ENCODE measurements at places on chromosomes 4 and X. TPM values are rescaled to one million over a fixed set of nuclear protein-coding genes. Genes with fewer than 3 reads are reported as not detected.

GRCh38 chr4:23266401-23266800, 573.7 kb downstream of the GBA3 start:
- no peak for DNase-seq

- no peak for DNase-seq
Observed at GRCh38 chr4:20652226-20652885, 47.9 kb upstream of the PACRGL start.

The CCDC120 gene
- under 0.01 TPM for total RNA-seq

DNA sequence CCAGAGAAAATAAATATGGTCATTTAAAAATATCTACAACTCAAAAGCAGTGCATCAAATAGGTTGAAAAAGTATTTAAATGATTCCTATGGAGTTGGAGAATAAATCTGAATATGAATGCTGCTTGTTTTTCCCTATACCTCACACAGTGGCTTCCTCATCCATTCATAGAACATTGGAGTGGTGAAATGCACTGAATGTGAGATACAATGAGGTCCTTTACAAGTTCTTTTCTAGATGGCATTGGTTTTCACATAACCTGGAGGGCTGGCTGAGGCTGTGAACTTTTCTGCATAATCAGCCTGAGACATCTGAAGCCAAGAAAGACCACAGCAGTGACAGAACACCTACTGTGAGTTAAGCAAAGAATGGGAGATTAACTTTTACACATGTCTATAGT, 279.1 kb upstream of the NRK start:
- DNase-seq, result no peak

- DNase-seq, result no peak
Observed at GRCh38 chr4:55673424-55673823, 37.3 kb upstream of the NMU start.

- peak; percentile 17 for DNase-seq
Observed at GRCh38 chr4:110195561-110196205, 2.7 kb downstream of the ELOVL6 start.

GRCh38 chr4:165079476-165079875, 25.8 kb downstream of the TRIM75 start:
- DNase-seq, result peak; percentile 44

GRCh38 chrX:148784137-148784536, 283.7 kb downstream of the AFF2 start:
- DNase-seq, result no peak

- DNase-seq, result no peak
Observed at GRCh38 chr4:65658117-65658516, 12.2 kb downstream of the EPHA5 start.

The EVC2 gene
- total RNA-seq, result 5.9 TPM

The TBX22 gene
- not detected for total RNA-seq

- peak; percentile 11 for DNase-seq
Observed at GRCh38 chrX:109934935-109935334, 68.0 kb upstream of the TMEM164 start.

DNA sequence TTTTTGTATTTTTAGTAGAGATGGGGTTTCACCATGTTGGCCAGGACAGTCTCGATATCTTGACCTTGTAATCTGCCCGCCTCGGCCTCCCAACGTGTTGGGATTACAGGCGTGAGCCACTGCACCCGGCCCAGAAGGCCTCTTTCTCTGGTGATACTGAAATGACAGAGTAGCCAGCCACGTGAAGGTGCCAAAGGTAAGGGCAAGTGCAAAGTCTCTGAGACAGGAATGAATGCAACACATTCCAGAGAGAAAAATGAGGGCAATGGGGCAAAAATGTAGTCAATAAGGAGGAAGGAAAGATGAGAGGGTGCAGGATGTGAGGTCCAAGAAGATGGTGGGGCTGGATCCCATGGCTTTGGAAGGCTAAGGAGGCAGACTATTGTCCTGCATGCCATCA, 176.0 kb downstream of the NR3C2 start:
- DNase-seq, result no peak

- DNase-seq, result peak; percentile 69
Observed at GRCh38 chrX:53481816-53482465, 47.8 kb upstream of the HSD17B10 start.

GRCh38 chr4:142345924-142346323, 500.2 kb downstream of the INPP4B start:
- no peak for DNase-seq

GRCh38 chr4:41702770-41703169, 45.8 kb downstream of the PHOX2B start:
- DNase-seq, result no peak

DNA sequence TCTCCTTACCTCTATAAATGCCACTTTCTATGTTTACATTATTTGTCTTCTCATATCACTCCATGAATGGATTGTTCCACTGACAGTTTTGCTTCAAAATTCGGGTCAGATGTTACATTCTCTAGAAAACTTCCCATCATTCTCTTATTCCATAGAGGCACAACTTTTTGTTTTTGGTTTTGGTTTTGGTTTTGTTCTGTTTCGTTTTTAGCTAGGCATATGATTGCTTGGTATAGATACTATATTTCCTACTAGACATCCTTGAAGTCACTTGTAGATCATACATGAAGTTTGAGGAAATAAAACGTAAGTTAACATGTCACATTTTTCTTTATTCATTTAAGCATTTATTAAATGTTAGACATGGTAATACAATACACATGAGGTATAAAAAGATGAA, 961.0 kb downstream of the PCDH18 start:
- no peak for DNase-seq

The EMCN gene
- not detected for total RNA-seq

- no peak for DNase-seq
Observed at GRCh38 chr4:151462554-151462953, 53.6 kb downstream of the FHIP1A start.

The TNIP2 gene
- total RNA-seq, result 36.9 TPM

The SGMS2 gene
- total RNA-seq, result 57.5 TPM

The CD38 gene
- not detected for total RNA-seq

- no peak for DNase-seq
Observed at GRCh38 chrX:43676971-43677572, 21.0 kb downstream of the MAOA start.

DNA sequence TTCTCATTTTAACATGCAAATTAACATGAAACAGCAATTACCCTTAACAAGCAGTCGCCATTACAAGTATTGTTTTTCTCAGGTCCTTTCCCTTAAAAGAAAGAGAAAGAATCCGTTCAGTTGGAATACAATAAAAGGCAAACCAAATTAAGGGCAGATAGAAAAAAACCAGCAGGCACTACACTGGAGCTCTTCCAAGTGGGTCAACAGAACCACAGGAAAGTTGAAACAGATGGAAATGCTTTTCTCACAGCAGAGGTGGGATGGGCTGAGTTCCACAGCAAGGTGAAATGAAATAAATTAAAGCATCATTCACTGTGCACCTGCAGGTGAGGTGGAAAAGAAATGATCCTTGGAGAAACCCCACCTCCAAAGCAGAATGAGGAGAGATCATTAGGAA, 102.6 kb downstream of the APBB2 start:
- no peak for DNase-seq

GRCh38 chr4:123547216-123548165, 150.9 kb downstream of the SPRY1 start:
- DNase-seq, result no peak

- no peak for DNase-seq
Observed at GRCh38 chrX:43595931-43596330, 60.2 kb upstream of the MAOA start.

The ZNF81 gene
- 4.5 TPM for total RNA-seq

The ADH1B gene
- 0.36 TPM for total RNA-seq

DNA sequence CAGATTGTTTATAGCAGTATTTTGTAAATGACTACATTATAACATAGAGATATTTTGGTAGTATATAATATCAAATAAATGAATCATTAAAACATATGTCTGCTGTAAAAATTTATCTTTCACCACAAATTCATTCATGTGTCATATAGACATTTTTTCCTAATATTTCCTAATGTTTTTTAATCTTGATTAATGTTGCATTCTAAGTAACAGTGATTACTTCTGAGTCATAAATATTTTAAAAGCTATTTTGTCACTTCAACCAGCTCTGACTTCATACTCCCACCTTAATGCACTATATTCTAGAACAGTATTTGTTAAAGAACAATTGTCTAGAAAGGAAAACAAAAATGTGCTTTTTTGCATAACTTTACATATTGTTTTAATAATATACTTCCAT, 904.6 kb downstream of the CCSER1 start:
- DNase-seq, result no peak

- no peak for DNase-seq
Observed at GRCh38 chrX:40104985-40105834, 7.5 kb upstream of the BCOR start.

GRCh38 chr4:114636192-114636935, 37.8 kb downstream of the UGT8 start:
- no peak for DNase-seq

GRCh38 chr4:150578745-150579501, 3.0 kb upstream of the MAB21L2 start:
- peak; percentile 57 for DNase-seq

DNA sequence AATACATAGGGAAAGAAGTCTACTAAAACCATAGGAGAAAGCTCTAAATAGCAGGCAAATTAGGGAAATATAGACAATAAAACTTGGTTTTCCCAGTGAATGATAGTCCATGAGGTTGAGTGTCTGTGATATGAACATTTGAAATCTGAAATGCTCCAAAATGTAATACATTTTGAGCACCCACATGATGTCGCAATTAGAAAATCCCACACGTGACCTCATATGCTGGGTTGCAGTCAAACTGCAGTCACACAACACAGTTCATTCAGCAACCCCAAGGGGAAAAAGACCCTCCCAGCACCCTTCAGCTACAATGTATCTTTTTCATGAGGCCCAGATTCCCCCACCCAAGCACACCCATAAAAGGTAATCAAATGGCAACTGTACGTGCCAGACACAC, 155.6 kb downstream of the BTC start:
- DNase-seq, result no peak

GRCh38 chr4:122671919-122672490, 51.1 kb upstream of the IL21 start:
- DNase-seq, result no peak

- peak; percentile 20 for DNase-seq
Observed at GRCh38 chrX:84737471-84737871, 235.2 kb upstream of the HDX start.

GRCh38 chrX:32170481-32170880, 1040.9 kb downstream of the DMD start:
- DNase-seq, result no peak

The PALLD gene
- 112 TPM for total RNA-seq

The NEIL3 gene
- 10.3 TPM for total RNA-seq

GRCh38 chrX:70481471-70482270, 37.0 kb downstream of the DLG3 start:
- no peak for DNase-seq

The FAM13A gene
- 25.3 TPM for total RNA-seq

GRCh38 chr4:172253409-172253808, 440.2 kb downstream of the GALNTL6 start:
- DNase-seq, result no peak

GRCh38 chrX:122504026-122504425, 680.1 kb upstream of the GRIA3 start:
- DNase-seq, result no peak

GRCh38 chrX:131894995-131895394, 128.1 kb upstream of the STK26 start:
- peak; percentile 6 for DNase-seq

The IQSEC2 gene
- total RNA-seq, result 3.9 TPM

- no peak for DNase-seq
Observed at GRCh38 chr4:169626331-169627282, 6.2 kb downstream of the CLCN3 start.

- no peak for DNase-seq
Observed at GRCh38 chr4:54728368-54728767, 70.6 kb downstream of the KIT start.

The SLC38A5 gene
- 12.2 TPM for total RNA-seq

- no peak for DNase-seq
Observed at GRCh38 chr4:79991601-79992000, 81.4 kb downstream of the ANTXR2 start.

DNA sequence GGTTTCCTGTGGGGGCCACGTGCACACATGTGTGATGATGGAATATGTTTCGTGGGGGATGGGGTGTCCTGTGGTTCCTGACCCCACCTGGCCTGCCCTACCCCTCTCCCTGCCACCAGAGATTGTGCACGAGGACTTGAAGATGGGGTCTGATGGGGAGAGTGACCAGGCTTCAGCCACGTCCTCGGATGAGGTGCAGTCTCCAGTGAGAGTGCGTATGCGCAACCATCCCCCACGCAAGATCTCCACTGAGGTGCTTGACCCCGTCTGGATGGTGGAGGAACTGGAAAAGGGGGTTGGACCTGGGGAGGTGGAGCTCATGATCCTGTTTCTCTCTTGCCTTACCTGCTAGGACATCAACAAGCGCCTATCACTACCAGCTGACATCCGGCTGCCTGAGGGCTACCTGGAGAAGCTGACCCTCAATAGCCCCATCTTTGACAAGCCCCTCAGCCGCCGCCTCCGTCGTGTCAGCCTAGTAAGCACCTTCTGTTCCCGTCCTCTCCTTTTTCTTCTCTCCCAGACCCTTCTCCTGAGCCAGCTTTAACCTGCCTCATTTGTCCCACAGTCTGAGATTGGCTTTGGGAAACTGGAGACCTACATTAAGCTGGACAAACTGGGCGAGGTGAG, 5.9 kb downstream of the CDK16 start:
- DNase-seq, result no peak

The TEX13D gene
- not detected for total RNA-seq

The REELD1 gene
- not detected for total RNA-seq

DNA sequence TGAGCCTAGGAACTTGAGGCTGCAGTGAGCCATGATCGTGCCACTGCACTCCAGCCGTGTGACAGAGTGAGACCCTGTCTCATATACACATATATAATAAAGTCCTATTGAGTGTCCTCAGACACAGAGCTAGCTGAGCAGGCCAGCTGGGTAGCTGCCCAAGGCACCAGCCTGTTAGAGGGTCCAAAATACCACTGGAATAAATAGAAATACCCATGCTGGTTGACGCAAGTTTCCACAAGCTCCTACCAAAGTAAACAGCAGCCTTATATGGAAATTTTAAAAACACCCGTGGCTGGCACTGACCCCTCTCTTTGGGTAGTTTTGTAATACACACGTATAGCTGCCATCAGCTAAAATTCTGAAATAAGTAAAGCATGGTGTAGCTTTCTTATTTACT, 348.6 kb downstream of the BCOR start:
- no peak for DNase-seq

DNA sequence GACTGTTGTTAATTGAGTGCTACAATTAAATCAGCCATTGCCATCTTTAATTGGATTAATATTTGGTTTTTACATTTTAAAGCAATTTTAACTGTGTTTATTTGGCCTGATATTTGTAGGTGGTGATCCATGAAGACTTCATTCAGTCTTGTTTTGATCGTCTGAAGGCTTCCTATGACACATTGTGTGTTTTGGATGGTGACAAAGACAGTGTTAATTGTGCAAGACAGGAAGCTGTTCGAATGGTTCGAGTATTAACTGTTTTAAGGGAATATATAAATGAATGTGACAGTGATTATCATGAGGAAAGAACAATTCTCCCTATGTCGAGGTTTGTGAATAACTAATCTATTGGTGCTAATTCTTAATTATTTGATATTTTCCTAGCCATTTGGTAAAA, 82.6 kb downstream of the USP9X start:
- no peak for DNase-seq

Measured in IMR-90 (cell line).